ENCODE measurements at places on chromosomes 6 and 20.

DNA sequence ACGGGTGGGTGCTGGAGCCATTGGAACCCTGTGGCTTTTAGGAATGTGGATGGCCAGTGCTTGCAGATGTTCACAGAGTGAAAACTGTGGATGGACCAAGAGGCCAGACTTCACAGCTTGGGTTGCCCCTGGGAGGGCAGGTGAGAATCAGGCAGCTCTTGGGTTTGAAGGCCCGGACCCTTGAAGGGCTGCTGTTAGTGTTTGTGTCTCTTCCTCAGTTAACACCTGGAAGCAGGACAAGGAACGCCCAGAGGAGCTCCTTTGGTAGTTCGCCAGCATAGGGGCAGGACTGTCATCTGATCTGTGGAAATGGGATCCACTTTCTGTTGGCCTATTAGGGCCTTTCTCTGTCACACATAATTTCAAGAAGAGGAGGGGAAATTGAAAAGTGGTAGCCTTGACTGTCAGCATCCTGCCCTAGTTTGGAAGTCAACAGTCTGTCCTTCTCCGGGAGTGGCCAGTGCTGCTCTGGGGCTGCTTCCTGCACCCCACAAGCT lies 43.6 kb downstream of the RIOK1 start:
- DNase-seq, result no peak

DNA sequence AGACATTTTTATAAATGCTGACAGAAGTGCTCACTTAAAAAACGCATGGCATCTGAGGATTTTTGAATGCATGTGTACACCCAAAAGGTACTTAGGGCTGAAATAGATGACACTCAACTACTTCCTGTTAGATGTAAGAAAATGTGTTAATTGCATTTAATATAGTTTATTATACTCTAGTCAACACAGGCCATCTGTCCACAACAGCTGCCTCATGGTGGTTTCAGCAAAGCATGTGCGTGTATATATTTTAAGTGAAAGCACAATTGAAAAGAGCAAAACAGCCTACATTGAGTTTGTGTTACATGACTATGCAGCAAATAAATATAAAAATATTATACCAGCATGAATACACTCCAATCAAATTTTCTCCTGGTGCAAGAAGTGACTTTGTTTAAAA lies 1233.0 kb upstream of the EYS start:
- no peak for DNase-seq

- DNase-seq, result no peak
Measured at GRCh38 chr6:164911151-164911550, 398.3 kb downstream of the C6orf118 start.

DNA sequence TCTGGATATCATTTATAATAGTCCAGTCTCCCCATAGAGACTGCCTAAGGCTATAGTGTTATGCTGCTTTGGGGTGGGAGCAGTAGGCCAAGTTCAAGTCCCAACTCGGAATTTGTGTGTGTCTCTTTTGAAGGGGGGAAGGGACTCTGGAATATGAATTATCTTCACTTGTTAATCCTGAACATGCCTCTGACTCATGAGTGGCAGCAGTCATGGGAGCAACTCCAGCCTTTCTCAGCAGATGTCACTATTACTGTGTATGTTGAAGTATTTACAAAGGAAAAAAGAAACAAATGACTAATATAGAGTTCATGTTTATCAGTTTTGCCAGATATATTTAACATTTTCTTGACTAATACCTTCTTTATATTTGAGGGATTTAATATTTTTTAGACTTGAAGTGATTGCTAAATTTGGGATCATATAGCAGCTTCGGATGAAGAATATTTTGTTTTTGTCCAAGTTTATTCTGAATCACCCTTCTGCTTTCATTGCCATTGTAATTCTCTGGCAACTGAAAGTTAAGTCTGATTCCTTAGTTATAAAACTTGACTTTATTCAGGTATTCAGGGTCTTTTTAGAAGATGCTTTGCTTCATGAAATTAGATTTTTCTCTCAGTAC lies 23.4 kb downstream of the FAM217A start:
- peak; percentile 44 for DNase-seq

- DNase-seq, result no peak
Measured at GRCh38 chr6:164370773-164371172, 938.6 kb downstream of the C6orf118 start.

GRCh38 chr20:9227896-9228615 lies 159.2 kb downstream of the PLCB4 start:
- no peak for DNase-seq

GRCh38 chr6:158358450-158359077 lies 46.3 kb downstream of the TULP4 start:
- no peak for DNase-seq

DNA sequence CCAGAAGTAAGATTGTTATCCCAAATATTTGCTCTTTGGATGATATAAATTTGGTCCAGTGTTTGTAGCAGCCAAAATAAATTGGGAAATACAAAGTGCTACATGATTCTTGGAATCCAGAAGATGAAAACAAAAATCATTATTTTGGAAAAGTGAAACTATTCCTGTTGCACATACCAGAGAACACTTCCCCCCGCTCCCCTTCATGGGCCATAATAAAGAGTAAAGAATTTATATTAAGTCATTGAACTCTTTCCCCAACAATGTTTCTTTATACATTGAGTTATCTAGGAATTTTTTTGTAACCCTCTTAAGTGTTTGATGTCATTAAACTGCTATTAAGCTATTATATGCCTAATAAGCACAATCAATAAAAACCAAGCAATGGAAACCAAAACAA lies 490.4 kb upstream of the HS3ST5 start:
- no peak for DNase-seq

GRCh38 chr6:157219201-157220200 lies 103.8 kb downstream of the TMEM242 start:
- DNase-seq, result no peak
